ENCODE measurements at places on chromosomes 6 and 20. TPM values are rescaled to one million over a fixed set of nuclear protein-coding genes. Genes with fewer than 3 reads are reported as not detected.

GRCh38 chr20:50044353-50044960 lies 61.7 kb downstream of the SNAI1 start:
- DNase-seq: no peak

DNA sequence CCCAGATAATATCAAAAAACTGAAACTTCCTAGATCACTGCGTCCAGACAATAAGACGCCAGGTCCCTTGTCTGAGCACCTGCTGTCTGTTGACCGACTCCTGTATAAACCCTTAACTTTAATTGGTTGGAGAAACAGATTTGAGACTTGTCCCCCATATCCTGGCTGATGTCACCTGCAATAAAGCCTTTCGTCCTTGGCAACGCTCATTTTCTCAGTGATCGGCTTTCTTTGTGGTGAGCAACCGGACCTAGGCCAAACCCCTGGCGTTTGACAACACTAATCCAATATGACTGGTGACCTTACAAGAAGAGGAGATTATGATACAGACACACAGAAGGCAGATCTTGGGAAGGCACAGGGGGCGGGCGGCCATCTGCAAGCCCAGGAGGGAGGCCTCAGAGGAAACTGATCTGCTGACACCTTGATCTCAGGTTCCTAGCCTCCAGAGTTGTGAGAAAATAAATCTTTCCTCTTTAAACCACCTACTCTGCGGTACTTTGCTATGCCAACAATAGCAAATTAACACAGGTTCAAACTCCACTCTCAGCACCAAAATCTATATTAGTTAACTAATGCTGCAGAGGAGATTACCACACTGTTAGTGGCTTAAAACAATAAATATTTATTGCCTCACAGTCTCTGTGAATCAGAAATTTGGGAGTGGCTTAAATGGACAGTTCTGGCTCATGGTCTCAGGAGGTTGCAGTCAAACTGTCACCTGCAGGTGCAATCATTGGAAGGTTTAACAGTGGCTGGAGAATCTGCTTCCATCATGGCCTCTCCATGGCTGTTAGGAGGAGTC lies 178.7 kb downstream of the OTOR start:
- no peak for DNase-seq

HSPA1L gene
- total RNA-seq: 2.2 TPM

PPT2 gene
- 9.9 TPM for total RNA-seq

- no peak for DNase-seq
These were observed 50.7 kb downstream of the TASP1 start for GRCh38 chr20:13588049-13588448.

DNA sequence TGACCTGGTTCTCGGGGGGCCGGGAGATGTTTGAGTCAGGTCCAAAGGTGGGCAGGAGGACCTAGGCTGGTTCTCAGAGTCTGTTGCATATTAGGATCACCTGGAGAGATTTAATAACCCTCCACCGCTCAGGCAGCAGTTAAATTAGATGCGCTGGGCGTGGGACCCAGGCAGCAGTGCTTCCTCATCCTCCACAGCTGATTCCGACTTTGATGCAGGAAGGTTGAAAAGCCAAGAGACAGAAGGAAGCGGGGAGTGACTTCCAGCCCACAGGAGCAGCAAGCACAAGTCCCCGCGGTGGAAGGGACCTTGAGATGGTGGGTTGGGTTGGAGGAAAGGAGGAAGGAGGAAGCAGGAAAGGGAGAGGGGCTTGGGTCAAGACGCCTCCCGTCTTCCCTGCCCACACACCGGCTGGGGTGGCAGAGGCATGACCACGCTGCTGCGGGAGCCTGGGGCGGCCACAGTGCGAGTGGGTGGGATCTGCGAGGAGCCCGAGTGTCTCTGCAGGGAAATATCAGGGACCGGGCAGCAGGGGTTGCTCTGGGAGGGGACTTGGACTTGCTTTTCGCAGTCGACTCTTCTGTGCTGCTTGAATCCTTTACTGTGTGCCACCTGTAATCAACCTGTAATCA lies 146.0 kb downstream of the PHACTR3 start:
- DNase-seq: no peak

DNA sequence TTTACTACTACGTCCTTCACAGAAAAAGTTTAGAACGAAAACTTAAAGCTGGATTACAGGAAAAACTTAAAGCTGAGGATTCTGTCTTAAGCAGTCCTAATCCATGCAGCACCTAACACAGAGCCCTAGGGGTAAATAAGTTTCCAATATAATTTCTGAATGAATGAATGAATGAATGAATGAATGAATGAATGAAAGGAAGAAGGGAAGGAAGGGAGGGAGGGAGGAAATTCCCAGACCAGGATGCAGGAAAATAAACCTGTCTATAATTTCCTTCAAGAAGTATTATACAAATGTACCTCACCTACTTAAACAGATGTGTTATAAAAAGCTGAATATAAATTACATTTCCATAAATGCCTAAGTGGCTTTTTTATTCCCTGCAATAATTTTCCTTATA lies 83.4 kb downstream of the RNGTT start:
- no peak for DNase-seq

- DNase-seq: no peak
These were observed 28.6 kb downstream of the AKAP7 start for GRCh38 chr6:131163886-131164285.

XKR7 gene
- 0.02 TPM for total RNA-seq

Data from activated CD4-positive, alpha-beta T cell treated with anti-CD3 and anti-CD28 coated beads for 36 hours (primary cell).